ENCODE measurements at places on chromosomes 11 and 22.

- DNase-seq, result no peak
Observed at GRCh38 chr11:67999201-67999629, 4.7 kb downstream of the UNC93B1 start.

DNA sequence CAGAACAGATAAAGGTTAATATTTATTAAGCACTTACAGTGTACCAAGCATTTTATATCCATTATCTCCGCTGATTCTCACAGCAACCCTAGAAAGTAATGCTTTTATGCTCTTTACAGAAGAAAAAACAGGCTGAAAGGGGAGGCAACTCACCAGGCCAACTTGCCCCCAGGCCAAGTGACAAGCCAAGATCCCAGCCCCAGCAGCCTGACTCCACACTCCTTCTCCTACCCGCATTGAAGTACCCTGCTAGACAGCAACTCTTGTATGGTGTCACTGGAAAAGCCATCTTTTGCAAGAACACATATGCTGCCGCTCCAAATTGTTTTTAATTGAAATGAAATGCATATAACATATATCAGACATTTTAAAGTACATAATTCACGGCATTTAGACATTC, 25.6 kb downstream of the SMCO4 start:
- DNase-seq, result no peak

GRCh38 chr11:84522331-84522730, 1104.8 kb downstream of the DLG2 start:
- no peak for DNase-seq

DNA sequence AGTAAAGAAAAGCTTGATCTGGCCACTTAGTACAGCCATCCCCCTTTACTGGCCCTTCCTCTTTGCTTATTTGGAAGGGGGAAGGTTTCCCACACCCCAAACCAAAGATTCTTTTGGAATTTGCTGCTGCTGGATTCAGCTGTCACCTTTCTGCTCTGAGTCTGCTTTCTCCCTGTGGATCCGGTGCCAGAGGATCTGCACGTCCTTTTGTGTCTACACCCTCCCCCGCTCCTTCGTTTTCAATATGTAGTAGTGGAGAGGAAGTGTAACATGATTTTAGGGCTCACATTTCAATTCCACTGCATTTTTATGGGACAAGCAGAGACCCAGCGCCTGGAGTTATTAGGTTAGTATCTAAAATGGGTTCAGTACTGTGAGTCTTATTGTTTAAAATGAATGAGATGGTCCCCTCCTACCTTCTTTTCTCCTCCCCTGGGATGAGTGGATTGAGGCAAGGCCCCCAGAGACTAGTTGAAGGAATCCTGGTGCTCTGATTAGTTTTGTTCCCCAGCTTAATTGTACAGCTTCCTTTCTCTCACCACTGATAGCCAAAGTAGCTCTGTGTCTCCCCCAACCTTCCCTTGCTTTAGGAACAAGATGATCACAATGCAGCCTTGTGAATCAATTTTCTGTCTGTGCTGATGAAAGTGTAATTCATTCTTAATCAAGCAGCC, 30.5 kb upstream of the CABP7 start:
- no peak for DNase-seq

- no peak for DNase-seq
Observed at GRCh38 chr11:103676413-103676812, 360.0 kb upstream of the DDI1 start.

- DNase-seq, result peak; percentile 42
Observed at GRCh38 chr11:46649180-46649738, 31.9 kb downstream of the ATG13 start.

GRCh38 chr22:19717181-19717580, 2.9 kb downstream of the SEPTIN5 start:
- DNase-seq, result no peak

DNA sequence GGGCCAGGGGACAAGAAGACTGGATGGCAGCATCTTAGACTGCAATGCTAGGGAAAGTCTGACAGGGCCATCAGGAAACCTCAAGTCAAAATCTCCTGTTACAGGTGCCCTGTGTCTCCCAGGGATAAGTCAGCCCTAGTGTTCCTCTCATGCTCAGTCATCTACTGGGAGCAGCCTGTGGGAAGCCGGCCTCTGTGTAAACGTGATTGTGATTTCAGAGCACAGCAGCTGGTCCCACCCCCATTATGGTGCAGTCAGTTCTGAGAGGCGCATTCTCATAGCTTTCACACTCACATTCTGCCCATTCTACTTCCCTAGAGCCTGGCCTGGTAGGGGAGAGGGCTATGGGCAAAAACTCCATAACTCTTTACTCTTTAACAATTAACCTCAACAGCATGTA, 7.2 kb upstream of the SLN start:
- no peak for DNase-seq

DNA sequence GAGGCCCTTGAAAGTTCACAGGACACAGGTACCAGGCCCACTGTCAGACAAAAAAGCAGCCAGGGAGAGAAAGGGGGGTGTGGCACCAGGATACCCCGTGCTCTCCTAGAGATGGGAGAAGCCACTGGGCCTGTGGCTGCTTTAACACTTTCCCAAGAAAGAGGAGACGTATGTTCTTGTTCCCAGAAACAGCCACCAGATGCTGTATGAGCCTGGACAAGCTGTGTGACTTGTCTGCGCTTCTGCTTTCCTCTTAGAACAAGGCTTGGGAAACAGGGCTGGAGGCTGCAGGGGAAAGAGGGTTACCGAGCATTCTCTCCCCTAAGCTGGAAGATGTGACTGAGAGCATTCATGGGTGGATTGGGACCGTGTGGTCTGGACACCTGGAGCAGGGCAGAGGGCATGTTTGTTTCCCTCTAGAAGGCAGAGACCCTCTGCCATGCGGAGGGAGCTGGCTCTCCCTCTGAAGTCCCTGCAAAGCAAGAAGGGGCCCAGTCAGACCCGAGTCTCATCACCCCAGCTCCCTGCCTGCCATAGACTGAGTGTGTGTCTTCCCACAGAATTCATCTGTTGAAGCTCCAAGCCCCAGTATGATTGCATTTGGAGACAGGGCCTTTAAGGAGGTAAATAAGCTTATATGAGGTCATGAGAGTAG, 74.1 kb downstream of the TRIM29 start:
- no peak for DNase-seq

DNA sequence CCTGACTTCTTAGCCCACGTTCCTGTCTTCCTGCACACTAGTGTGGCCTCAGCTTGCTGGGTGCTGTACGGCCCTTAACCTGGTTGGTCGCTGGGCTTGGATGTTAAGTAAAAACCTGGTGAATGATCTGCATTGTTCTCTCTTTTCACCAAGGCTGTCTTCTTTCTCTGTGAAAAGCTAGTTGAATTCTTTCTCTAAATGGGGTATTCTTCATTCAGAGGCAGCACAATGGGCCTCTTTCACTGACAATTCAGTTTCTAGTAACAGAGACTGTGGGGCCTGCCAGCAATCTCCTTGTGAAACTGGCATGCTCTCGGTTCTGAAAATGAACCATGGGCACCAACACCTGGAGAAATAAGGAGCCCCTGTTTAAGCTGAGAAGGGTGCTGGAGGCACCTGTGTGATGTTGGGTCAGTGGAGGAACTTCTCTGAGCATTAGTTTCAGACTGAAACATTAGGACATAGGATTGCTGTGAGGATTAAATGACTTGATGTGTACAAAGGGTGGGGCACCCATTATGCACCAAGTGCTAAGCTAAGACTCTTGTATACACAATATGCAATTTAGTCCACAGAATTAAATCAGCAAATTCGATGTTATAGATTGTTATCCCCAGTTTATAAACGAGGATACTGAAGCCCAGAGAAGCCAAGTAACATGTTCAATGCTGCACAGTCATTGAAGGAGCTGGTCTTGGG, 33.1 kb upstream of the ELF5 start:
- no peak for DNase-seq

- no peak for DNase-seq
Observed at GRCh38 chr11:6062691-6063358, 32.3 kb upstream of the OR56A1 start.

- DNase-seq, result no peak
Observed at GRCh38 chr11:44622721-44623258, 57.3 kb downstream of the CD82 start.

DNA sequence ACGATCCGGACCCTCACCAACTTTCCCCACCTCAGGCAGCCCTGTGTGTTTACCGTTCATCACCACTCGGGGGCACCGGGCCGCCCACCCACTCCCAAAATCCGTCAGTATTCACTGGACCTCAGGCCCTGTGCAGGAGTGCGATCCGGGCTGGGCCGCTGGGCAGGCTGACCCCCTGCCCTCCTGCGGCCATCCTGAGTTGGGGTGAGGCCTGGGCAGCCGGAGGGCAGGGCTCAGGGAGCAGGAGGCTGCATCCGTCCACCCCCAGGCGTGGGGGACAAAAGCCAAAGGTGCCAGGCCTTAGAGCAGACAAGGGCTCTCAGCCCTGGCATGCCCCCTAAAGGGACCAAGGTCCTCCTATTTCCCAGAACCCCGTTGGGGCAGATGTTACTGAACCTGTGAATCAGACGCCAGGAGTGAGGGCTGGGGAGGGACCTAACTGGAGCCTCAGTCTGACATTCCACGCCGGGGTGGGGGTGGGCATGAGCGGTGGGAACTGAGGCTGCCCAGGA, 16.8 kb upstream of the TMEM191C start:
- no peak for DNase-seq

DNA sequence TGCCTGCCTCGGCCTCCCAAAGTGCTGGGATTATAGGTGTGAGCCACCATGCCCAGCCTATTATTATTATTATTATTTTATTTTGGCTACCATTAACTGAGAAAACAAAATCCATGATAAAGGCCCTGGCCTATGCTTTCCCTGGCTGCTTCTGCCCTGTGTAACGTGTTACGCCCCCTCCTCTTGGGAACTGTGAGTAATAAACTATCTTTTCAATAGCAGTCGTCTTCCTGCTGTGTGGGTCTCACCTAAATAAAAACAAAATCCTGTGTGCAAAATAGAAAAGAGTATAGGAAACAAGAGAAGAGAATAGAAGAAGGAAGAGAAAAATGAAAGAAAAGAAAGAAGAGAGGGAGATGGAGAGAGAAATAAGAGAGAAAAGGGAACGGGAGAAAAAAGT, 237.0 kb downstream of the MIAT start:
- no peak for DNase-seq

DNA sequence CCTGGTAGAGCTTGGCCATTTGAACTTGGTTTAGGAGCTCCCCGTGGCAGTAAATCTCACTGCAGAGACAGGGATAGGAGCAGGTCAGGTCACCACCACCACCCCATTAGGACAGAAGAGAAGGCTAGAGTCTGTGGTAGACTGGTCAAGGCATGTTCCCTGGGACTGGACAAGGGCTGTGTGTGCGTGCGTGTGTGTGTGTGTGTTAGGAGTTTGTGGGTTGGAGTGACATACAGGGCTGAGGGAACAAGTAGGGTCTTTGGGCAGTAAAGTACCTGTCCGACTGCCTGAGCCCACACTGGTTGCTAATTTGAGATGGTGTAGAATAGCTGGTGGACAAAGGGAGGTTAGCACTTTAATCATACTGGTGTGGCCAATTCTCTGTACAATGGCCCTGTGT, 16.1 kb downstream of the TREH start:
- DNase-seq, result no peak

- DNase-seq, result no peak
Observed at GRCh38 chr22:33512908-33513307, 407.4 kb downstream of the LARGE1 start.

- DNase-seq, result no peak
Observed at GRCh38 chr11:2868506-2869133, 17.0 kb downstream of the CDKN1C start.

DNA sequence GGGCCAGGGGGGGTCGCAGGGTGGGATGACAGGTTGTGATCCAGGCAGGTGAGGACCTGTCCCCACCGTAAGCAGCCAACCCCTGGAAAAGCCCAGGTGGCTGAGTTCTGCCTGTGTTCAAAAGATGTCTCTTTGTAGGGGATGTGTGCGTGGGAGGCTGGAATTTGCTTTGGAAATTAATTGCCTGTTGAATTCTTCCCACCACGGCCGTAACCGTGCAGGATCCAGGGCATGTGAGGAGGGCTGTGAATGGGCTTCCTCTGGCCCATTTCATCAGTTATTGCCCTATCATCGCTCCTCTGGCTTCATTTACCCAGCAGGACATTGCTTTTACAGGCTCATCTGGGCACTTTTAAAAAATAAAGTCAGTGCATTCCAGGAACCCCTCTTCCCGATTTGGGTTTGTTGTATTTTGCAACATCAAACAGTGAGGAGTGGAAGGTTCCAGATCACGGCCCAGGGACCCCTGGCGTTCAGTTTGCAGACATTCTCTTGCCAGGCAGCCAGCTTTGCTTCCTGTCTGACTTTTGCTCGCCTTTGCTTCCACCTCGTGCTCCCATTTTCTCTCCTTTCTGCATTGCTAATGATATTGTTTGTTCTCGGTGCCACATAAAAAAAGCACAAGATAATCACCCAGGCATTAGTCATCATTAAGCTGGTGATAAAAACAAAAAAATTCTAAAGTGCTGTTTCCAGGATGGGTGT, 1306.6 kb downstream of the BRD1 start:
- no peak for DNase-seq

- no peak for DNase-seq
Observed at GRCh38 chr11:120859552-120860295, 164.2 kb upstream of the TBCEL start.

DNA sequence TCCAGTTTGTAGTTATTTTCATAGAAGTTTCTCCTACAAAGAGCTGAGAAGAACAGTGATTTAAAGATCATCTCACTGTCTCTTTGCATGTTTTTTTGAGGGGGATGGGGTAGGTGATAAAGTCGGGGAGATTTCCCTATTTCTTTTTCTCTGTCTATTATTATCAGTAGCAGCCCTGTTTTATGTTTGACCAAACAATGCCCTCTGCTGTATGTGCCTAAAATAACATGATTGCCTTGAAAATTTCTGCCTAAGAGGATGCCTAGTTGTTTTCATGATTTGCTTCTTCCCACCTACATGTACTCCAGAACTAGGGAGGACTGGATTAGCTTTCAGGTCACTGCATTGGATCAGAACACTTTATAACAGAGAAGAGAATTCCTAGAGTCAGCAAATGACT, 1330.2 kb downstream of the LRRC4C start:
- DNase-seq, result no peak

DNA sequence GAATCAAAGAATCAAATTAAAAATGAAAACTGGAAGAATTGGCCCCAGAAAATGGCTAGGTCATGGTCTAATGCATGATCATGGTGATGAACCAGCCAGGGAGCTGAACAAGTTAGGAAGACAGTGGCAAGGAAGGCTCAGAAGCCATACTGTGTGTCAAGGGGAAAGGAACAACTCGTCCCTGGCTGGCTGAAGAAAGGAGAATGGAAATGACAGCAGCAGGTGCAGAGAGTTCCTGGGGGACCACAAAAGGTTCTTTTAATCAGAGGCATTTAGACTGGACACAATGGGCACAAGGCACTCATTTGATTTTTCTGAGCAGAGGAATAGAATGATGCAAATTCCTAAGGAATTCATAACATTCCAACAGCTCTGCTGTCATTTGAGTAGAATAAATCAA, 209.9 kb downstream of the LARGE1 start:
- DNase-seq, result no peak

- DNase-seq, result peak; percentile 22
Observed at GRCh38 chr11:95512682-95513081, 276.9 kb downstream of the FAM76B start.

DNA sequence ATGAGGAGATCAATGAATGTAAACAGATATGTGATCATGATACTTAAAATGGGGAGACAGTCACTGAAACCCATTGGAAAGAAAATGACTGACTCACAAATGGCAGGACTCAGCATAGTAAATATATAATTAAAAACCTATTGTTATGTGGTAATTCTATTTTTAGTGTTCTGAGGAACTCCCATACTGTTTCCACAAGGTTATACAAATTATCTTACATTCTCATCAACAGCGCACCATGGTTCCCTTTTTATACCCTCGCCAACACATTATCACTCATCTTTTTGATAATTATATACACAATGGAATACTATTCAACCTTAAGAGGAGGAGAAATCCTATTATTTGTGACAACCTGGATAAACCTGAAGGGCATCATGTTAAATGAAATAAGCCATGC, 17.1 kb downstream of the OR5B21 start:
- DNase-seq, result no peak

Measured in kidney capillary endothelial cell (primary cell).